ENCODE measurements at places on chromosomes 4 and X. TPM values are rescaled to one million over a fixed set of nuclear protein-coding genes. Genes with fewer than 3 reads are reported as not detected.

FDCSP gene
- total RNA-seq, result not detected

FAM53A gene
- total RNA-seq, result 5.9 TPM

GUF1 gene
- total RNA-seq, result 15.6 TPM

DSPP gene
- total RNA-seq, result not detected

CLTRN gene
- 0.75 TPM for total RNA-seq

SEPSECS gene
- total RNA-seq, result 11.7 TPM

FAM47A gene
- total RNA-seq, result not detected

ADRA2C gene
- total RNA-seq, result 5.5 TPM

CCNA2 gene
- total RNA-seq, result 2.0 TPM

CTAG1A gene
- not detected for total RNA-seq

ADH6 gene
- not detected for total RNA-seq

COL4A6 gene
- total RNA-seq, result 6.2 TPM

APLN gene
- not detected for total RNA-seq

TMPRSS11B gene
- total RNA-seq, result not detected

EMCN gene
- total RNA-seq, result 30.6 TPM

MAPK10 gene
- 12.9 TPM for total RNA-seq

ARMCX5 gene
- total RNA-seq, result 7.5 TPM

CXCL10 gene
- total RNA-seq, result not detected

SPANXN1 gene
- not detected for total RNA-seq

MAEA gene
- total RNA-seq, result 59.5 TPM

TEC gene
- total RNA-seq, result 8.5 TPM

MAGEA9B gene
- not detected for total RNA-seq

PHEX gene
- total RNA-seq, result under 0.01 TPM

PLXNB3 gene
- total RNA-seq, result 28.2 TPM

MAGEA2 gene
- not detected for total RNA-seq

NEUROG2 gene
- not detected for total RNA-seq

EDNRA gene
- 8.0 TPM for total RNA-seq

VSIG1 gene
- total RNA-seq, result not detected

TLL1 gene
- total RNA-seq, result 1.7 TPM

NUDT10 gene
- total RNA-seq, result not detected

FRMPD4 gene
- 0.19 TPM for total RNA-seq

OFD1 gene
- total RNA-seq, result 12.6 TPM

SUPT20HL2 gene
- not detected for total RNA-seq

HAUS3 gene
- total RNA-seq, result 16.3 TPM

TCEAL3 gene
- total RNA-seq, result 17.1 TPM

PTPN13 gene
- 35.7 TPM for total RNA-seq

ADAMTS3 gene
- 4.4 TPM for total RNA-seq

PNPLA4 gene
- 9.8 TPM for total RNA-seq

FAM149A gene
- 17.0 TPM for total RNA-seq

FMR1NB gene
- not detected for total RNA-seq

CABS1 gene
- total RNA-seq, result not detected
